GM12864 (cell line): ENCODE measurements at places on chromosomes 7 and 10.
A peak's percentile ranks its signal among the peaks of the same experiment; 100 is the strongest.

- no peak for DNase-seq
Observed at GRCh38 chr10:120514035-120514620, 57.1 kb downstream of the PLPP4 start.

- DNase-seq: no peak
Observed at GRCh38 chr7:24279512-24279911, 4.5 kb upstream of the NPY start.

GRCh38 chr10:125979976-125980375 lies 83.6 kb downstream of the FANK1 start:
- DNase-seq: no peak

DNA sequence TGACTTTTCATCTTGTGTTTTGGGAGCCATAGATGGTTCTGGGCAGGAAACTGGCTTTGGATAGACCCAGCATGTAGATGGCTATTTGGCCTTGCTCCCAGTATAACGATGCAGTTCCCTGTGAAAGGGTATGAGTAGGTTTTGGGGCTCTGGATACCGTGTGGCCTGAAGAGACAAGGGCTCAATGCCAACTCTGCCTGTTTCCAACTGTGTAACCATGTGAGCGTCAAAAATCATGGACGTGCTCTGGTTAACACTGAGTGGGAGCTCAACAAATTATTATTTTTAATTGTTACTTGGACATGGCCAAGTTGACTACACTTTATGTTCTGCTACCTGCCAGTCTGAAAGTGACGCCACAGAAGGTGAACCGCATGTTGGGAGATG lies 41.8 kb downstream of the EGFR start:
- DNase-seq: no peak

DNA sequence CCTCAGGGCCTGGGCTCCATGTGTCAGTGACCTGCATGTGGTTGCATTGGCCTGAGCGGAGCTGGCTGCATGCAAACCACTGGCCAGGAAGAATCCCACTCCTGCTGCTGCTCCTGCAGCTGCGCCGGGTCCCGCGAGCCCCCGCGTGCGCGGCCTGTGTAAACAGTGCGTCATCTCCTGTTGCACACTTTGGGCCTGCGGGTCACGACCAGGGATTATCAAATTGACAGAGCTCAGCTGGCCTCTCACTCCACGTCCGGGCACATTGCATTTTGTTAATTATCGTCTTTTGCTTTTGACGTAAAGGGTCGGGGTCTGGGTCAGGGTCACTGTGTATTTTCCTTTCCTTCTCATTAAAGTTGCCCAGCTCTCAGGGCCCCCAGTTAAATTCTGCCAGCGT lies 132.6 kb downstream of the RGS10 start:
- no peak for DNase-seq

GRCh38 chr10:133196221-133196915 lies 33.6 kb upstream of the UTF1 start:
- DNase-seq: no peak

DNA sequence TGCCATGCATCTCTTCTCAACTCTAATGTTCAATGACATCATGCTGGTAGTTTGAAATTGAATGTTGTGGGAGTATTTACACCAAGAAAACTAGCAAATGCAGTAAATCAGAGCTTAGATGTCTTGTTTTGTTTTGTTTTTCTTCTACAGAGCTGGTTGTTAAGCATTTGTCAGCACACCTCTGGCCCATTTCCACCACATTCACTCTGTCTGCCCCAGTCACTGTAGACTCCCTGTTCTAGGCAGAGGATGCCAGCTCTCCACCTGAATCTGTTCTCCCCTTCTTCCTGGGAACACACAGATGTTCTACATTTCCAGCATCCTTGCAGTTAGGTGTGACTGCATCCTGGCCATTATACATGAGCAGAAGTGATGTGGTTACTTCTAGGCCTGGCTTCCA lies 4.1 kb upstream of the ARHGAP22 start:
- DNase-seq: no peak

DNA sequence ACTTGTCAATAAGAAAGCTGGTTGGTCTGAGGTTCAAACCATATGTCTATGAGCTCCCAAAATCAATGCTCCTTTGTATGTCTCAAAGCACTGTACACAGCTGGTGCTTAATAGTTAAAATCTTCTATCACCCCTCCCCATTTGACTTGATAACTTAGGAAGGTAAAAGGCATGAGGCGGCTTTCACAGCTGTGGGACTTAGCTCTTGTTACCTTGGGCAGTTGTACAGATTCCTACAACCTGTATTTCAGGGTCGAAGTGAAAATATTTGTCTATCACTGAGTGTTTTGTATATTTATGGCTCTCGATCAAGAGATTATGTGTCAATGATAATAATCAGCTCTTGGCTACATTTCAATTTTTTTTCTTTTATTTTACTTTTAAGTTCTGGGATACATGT lies 992 bp upstream of the KIFBP start:
- no peak for DNase-seq

DNA sequence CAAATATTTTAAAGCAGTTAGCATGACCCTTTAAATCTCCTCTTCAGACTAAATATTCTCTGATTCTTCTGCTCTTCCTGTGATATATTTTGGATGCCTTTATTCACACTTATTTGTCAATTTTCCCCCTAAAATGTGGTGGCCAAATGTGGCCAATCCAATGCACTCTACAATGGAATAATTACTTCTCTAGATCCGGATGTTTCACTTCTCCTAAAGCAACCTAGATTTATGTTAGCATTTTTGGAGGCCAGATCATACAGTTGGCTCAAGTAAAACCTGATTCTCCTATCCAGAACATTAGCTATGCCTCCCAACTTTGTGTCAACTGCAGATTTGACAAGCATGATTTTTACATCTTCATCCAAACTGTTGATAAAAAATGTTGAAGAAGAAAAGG lies 153.7 kb downstream of the CREB5 start:
- no peak for DNase-seq

GRCh38 chr7:116653646-116654045 lies 18.4 kb upstream of the MET start:
- no peak for DNase-seq

GRCh38 chr7:91655656-91656055 lies 224.8 kb downstream of the MTERF1 start:
- no peak for DNase-seq

DNA sequence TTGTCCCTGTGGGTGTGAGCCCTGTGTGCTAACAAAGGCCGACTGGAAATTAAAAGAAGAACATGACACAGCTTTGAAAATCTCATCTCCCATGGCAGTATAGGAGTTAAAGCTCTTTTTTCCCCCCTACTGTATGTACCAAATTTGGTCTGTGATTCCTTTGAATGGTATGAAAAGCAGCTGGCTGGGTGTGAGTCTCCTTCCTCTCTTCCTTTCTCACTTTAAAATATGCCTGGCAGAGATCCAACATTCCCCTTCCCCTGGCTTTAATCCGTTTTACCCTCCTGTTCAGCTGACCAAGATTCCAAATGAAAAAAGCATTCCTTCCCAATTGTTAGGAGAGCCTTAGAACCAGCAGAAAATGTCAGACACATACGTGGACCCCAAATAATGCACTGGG lies 225.0 kb upstream of the CELF2 start:
- DNase-seq: no peak

GRCh38 chr7:23020742-23021401 lies 6.9 kb upstream of the HYCC1 start:
- no peak for DNase-seq

- DNase-seq: no peak
Observed at GRCh38 chr10:131532745-131533341, 221.3 kb upstream of the TCERG1L start.

GRCh38 chr7:43108255-43109011 lies 4.0 kb upstream of the HECW1 start:
- DNase-seq: peak; percentile 30

DNA sequence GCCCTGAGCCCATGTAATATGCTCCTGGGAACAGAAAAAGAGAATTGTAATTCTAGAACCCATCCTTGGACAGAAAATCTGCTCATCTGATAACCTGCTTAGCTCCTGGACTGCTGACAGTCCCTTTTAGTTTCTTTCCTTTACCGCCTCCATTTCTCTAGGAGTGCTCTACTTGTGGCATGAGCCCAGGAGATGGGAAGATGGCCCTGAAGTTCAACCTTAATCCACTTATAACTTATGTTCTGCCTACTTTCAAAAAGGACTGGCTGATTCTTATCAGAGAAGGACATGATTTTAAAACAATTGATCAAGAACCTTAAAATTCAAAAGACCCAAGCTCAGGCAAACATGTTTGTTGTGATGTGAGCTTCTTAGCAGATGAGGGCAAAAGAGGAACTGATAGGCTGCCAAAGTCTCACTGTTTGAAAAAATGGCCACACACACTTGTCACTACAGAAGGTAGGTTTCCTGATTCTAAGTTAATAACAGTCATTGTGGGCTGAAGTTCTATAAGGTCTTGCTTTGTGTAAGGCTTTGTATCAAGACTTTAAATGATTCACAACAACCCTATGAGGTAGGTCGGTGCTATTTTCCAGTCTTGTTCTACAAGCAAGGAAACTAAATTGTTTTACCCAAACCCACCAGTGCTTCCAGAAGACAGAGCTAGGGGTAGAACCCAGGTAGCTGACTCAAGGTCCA lies 94.3 kb upstream of the AFAP1L2 start:
- peak; percentile 77 for DNase-seq

DNA sequence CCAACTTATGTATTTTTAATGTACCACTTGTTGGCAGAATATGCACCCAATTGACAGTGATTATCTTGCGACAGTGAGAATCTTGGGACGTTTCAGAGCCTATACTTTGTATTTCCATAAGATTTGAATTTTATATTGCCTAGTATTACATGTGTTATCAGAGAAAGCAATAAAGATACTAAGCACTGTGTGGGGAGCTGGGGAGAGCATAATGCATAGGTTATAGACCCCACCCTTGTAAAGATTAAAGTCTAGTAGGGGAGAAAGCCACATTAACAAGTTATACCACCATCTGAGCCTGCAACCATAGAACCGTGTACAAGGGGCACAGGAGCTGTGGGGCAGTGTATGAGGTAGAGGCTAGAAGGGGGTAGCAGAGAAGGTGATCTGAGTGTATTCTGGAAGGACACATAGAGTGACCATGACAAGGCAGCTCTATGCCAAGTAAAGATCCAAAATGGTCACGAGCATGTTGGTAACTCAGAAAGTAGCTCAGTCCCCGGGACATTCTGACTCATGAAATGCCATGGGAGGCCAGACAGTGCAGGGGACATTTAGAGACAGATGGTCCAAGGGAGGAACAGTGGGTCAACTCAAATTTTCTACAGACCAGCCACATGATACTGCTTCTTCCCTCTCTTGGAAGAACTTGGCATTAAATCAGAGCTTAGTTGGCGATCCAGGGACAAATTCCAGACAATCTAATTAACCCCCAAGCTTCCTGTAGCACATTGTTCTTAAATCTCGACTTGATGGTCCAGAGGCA lies 84.5 kb downstream of the ADRA2A start:
- no peak for DNase-seq

GRCh38 chr10:28915989-28916588 lies 238.8 kb downstream of the BAMBI start:
- no peak for DNase-seq

DNA sequence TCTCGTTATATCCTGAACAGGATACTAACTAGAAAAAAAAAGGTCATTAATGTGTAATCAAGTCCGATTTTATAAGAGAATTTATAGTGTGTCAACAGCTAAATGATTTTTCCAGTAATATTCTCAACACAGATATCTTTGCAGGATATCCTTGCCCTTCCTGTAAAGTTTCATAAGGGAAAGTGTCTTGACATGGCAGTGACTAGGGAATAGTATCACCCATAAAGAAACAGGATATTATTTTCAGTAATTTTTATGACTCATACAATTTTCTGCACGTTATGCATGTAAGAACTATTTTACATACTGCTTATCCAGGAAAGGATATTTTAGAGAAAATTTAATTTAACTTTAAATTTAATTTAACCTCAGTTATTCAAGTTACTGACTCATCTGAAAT lies 19.5 kb upstream of the PNLIP start:
- no peak for DNase-seq

DNA sequence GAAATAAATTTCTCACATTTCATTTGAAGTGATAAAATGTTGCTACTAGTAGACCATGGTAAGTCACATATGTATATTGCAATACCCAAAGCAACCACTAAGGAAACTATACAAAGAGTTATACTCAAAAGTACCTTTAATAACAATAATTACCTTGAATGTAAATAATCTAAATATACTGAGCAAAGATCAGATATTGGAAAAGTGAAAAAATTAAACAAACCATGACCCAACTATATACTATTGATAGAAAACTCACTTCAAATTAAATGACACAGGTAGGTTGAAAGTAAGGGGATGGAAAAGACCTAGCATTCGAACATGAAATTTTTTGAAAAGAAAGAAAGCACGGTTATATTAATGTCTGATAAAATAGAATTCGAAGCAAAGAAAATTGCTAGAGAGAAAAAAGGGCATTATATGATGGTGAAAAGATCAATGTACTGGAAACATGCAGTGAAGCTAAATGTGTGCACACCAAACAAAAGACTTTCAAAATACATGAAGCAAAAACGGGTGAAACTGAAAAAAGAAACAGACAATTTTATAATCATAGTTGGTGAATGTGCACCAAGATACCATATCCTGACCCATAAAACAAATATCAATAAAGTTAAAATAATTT lies 29.1 kb downstream of the TFPI2 start:
- no peak for DNase-seq

GRCh38 chr7:158186864-158187693 lies 400.5 kb downstream of the PTPRN2 start:
- no peak for DNase-seq

DNA sequence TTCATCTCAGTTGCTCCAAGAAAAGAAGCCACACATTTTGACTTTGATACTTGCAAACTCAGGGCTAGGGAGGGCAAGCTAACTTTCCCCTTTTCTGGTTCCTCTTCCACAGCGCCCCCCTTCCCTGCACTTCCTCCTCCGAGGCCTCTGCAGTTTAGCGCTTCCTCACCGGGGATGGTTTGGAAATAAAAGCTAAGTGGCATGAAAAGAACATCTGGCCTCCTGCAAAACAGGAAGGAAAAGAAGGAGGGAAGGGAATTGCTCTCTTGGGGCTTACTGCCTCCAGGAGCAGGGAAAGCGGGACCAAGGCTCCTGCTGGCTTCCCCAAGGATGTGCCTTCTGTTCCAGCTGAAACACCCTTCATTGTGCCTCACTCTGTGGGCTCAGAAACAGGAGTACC lies 42.3 kb downstream of the PRKCQ start:
- no peak for DNase-seq

- DNase-seq: no peak
Observed at GRCh38 chr10:48627984-48628609, 23.2 kb upstream of the ARHGAP22 start.

DNA sequence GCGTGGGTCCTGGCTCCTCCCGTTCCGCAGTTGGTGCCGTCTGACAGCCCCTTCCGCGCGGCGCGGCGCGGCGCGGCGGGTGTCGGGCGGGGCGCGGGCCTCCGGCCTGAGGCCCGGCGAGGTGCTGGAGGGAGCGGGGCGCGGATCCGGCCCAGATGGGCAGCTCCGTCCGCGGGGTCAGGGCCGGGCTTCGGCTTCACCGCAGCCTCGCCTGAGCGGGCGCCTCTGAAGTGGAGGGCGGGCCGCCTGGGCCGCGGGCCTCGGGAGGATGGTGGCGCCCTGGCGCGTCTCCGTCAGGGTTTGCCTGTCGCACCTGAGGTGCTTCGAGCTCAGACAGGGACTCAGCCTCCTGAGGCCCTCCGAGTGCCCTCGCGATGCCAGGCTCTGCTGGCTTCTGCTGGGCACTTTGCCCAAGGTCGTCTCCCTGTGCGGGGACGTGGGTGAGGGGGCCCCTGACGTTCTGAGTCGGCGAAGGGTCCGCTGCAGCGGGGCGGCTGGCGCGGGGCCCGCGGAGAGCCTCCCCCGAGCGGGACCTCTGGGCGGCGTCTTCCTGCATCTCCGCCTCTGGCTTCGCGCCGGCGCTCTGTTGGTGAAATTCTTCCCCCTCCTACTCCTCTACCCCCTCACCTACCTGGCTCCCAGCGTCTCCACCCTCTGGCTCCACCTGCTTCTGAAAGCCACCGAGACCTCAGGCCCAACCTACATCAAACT lies 473 bp downstream of the ADCK2 start:
- DNase-seq: no peak
